ENCODE measurements at places on chromosomes 3 and 15.

DNA sequence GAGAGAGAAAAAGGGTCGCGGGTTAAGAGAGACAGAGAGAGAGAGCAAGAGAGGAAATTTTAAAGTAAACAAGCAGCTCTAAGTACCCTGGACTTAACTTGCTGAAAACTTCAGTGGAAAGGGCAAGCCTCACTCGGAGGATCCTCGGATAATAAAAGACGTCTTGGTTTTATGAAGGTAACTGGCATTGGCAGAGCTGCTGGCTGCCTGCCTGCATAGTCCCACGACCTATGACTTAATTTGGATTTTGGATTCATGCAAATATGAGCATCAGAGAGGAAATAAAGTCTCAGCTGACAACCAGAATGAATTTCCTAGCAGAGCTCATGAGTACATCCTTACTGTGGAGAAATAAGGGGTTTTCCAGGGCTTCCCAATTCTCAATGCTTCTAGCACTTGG lies 95.1 kb upstream of the PDZRN3 start:
- DNase-seq = no peak

- no peak for DNase-seq
Observed at GRCh38 chr3:57444469-57444868, 99.7 kb downstream of the DNAH12 start.

- no peak for DNase-seq
Observed at GRCh38 chr3:178283561-178283960, 252.7 kb upstream of the KCNMB2 start.

DNA sequence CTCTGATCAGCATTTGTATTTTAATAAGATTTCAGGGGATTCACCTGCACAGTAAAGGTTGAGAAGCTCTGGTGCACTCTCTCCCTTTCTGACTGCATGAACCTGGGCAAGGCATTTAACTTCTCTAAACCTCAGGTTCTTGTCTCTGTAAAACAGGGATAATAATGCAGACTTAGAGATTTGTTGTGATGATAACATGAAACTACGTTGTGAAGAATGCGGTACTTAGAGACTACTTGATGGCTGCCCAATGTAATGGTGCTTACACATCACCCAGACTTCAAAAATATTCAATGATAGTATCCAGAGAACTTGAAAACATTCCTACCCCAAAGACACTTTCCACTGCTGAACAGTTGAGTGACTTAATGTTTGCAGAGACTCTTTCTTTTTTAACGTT lies 19.8 kb upstream of the TNFSF10 start:
- no peak for DNase-seq

GRCh38 chr3:146117406-146118285 lies 43.3 kb downstream of the PLOD2 start:
- DNase-seq = no peak

DNA sequence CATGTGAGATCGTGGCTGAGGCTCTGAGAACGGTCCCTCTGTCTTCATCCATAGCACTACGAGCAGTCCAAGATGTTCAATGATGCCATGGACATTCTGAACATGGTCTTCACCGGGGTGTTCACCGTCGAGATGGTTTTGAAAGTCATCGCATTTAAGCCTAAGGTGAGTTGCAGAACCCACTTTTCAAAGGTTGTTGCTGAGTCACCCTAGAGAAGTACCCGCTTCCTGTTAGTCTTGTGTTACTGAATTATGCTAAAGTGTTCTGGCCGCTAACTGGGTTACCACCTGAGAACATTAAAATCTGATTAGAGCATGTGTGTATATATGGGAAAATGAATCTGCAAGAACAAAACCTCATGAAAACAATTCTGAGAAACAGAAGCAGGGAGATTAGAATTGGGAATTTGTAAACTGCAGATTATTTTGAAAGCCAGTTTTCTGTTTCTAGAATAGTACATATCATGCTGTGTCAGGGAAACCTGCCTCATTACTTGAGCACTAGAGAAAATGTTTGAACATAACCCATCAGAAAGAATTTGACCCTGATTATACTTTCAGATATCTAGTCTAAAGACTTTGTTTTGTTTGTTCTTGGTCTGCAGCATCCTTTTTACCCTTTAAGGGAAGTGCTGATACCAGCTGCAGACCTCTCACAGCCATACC lies 92.6 kb downstream of the CHDH start:
- no peak for DNase-seq

DNA sequence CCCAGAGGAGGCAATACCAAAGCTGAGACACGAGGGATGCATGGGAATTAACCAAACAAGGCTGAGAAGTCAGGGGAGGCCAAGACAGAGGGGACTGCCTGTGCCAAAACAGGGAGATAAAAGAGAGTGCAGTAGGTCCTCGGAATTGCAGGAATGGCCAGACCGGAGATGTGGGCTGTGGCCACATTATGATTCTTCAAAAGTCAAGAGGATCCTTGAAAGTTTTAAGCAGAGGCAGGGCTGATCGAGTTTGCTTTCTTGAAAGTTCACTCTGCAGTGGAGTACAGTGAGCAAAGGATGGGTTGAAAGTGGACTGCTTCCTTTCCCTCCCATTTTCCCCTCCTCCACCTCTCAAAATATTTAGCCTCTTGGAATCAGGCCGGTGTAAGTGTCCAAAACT lies 73.9 kb upstream of the ADAMTS9 start:
- no peak for DNase-seq

DNA sequence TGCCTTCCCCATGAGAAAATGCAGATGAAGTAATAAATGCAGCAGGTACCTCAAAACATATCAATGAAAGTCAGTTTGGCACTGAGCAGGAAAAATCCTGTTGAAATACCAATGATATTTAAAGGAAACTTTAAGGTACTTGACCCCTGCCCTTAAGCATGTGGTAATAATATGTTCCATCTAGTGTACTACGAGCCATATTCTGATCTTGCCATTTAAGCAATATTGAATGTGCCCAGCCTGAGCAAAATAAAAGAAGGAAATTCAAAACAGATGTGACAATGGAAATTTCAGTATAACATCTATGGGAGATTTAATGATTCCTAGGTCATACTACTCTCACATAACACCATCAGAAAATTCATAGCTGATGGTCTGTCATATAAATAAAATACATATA lies 191.8 kb upstream of the CGNL1 start:
- no peak for DNase-seq

- no peak for DNase-seq
Observed at GRCh38 chr15:55194256-55194655, 2.5 kb downstream of the RSL24D1 start.

- no peak for DNase-seq
Observed at GRCh38 chr3:174325171-174325570, 534.0 kb upstream of the NAALADL2 start.

DNA sequence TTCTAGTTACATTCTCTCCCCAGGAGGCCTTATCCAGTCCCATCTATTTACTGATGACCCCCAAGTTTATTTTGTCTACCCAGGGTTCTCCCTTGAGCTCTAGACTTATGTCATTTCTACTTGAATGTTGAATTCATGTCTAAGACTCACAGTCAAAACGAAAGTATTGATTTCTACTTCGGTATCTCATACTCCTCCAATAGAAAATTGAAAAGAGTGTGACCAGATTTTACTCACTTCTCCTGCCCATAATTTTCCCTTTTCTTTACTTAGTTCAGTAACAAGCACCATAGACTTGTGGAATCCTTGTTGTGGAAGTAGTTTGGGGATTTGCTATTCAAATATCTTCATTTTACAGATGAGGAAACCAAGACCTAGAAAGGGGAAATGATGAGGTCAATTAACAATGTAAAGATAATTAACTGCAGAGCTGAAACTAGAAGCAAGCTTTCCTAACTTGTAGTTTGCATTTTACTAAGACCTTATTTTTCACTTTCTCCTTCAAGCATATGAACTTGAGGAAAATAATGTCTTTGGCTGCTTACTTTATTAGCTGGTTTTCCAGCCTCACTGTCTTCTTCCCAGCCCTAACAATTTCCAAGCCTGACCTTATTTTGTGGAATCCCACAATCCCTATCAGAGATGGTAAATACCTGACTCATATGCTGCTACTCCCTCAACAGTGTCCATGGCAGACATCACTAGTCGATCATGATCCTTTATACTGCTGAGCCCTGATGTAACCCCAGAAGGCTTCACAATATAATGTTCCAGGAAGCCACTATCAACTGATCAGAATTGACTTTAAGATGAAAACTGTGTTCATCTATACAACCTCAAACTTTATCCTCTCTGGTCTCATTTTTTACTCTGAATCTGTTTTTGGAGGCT lies 123.9 kb upstream of the AGBL1 start:
- DNase-seq = no peak

DNA sequence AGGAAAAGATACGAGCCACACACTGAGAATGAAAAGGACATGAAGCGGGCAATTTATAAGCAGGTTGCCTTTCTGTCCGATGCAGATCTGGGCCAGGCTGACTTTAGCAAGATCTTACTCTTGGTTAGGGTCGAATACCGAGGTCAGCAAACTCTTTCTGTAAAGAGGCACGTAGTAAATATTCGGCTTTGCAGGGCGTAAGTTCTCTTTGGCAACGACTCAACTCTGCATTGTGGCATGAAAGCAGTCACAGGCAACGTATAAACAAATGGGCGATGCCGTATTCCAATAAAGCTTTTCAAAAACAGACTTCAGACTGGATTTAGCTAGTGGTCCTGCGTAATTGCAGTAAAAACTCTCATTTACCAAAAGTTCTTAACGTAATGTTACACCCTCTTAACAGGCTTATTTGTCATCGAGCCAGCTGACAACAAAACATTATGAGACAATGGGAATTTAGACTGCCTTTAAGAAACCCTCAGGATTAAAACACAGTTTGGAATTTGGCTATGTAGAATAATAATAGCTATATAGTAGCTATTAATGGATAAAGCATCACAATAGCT lies 13.1 kb upstream of the RPL35A start:
- no peak for DNase-seq

GRCh38 chr3:43620831-43621655 lies 768 bp downstream of the ANO10 start:
- DNase-seq = no peak

DNA sequence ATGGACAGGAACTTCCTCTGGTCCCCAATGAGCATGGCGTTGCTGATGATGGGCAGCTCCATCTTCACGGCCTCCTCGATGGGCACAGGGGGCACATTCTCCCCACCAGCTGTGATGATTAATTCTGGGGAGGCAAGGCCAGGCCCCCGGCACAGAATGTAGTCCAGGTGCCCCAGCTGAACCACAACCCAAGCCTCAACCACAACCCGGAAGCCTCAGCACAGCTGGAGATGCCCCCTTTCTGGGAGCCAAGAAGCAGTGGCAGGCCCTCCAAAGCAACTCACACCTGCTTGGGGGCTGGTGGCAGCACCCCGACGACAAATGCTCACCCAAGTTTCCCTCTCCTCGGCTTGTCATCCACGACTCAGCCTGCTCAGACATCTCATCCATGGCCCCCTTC lies 25.2 kb downstream of the IDH3A start:
- no peak for DNase-seq

DNA sequence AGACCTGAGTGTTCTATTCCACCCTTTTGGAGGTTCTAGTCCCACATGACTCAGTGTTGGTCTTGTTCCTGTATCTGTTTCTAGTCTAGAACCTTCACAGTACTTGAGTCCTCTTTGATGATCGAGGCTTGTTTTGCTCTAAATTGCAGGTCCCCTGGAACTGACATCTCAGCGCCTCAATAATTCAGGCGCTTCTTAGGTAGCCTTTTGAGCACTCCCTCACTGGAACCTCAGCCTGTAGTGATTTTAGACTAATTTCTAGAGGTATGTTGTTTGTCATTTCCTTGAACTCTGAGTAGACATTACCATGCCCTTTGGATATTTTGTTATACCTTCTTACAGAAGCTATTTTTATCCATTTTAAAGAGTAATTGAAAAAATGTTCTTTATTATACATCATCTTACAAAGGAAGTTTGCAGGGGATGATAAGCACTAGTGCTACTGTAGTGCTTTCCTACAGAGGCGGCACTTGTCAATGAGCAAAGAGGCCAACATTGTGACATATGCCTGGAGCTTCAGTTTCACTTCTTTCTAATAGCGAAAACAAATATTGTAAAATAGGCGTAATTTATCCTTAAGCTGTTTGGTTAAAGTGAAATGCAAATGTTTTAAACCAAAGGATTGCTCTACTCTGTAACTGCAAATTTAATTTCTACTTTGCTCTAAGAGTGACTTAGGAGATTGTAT lies 75.7 kb downstream of the EFL1 start:
- DNase-seq = no peak

DNA sequence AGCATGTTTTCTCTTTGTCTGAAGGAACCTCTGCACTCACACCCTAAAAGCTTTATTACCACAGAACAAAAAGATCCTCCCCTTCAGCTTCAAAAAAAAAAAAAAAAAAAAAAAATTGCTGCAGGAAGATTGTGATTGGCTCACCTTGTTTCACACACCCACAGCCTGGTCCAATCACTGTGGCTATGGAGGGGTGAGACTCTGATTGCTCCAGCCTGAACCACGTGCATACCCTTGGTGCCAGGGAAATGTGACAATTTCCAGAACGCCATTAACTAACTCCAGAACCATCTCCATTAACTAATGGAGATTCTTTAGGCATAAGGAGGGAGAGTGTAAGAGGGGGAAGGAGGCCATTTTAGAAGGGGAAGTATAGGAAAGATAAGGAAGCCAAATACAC lies 106.5 kb upstream of the CRBN start:
- DNase-seq = no peak

- peak; percentile 8 for DNase-seq
Observed at GRCh38 chr15:52735231-52736089, 54.7 kb downstream of the ONECUT1 start.

DNA sequence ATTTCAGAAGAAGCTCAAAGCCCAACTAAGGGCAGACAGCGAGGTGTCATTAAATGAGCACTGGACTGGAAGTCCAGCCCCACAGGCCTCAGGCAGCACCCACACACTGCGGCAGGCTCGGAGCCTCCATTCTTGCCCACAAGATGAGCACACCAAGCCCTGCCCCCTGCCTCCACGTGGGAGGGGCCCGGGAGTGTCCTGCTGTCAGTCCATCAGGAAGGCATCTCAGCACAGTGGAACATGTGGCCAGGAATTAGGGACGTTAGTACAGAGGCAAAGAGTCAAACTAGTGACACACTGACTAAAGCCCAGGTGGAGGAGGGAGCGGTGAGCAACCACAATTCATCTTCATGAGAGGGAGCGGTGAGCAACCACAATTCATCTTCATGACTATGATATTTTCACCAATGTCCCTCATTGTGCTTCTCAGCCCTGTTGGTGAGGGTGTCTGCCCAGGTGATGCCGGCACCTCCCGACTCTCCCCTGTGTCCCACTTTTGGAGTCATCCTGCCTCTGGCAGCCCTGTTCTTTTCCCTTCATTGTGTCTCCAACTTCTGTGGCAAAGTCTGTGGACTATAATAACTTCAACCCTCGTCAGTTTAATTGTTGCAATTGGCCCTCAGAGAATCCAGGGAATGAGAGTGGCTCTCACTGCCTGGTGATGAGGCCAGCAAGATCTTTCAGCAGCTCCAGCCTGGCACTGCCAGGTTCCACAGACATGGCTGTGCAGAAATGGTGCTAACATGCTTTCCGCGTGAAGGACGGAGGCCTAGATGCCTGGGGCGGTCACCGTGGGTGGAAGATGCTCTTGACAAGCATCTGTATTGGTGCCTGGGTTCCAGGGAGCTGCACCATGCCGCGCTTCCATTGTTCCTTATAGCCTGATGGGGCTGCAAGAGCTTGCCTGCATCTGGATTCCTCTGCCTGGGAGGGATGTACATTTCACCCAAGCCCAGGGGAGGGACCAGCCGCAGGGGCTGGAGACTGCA lies 23.1 kb upstream of the SKOR1 start:
- DNase-seq = no peak

- no peak for DNase-seq
Observed at GRCh38 chr15:49902685-49903501, 216.1 kb downstream of the ATP8B4 start.

All from thoracic aorta (tissue), 2 donors.